ENCODE measurements at places on chromosomes 7 and 10.

DNA sequence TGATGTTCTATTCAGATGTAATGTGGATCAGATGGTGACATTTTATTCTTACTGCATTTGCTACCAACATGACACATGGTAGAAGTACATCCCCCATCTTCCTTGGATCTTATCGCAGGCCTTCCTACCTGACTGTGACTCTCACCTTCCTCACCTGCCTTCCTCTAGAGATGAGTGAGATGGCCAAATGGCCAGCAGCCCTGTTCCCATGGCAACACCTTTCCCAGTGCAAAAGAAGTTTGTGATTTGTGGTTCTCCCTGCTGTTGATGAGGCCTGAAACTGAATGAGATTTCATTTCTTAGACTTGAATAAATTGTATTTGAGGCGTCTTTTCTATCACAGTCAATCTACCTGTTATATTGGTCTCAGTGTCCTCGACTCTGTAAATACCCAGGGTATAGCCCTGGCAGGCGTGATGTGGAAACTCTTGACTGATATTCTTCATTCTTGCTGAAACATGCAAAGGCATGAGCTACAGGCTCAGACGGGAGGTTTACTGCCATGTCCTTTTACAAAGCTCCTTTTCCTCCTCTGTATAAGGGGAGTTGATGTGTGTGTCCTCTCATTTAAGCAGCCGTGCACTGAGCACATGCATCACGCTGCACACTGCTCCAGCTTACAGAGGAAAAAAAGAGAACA, 440.7 kb upstream of the AKR1E2 start:
- no peak for DNase-seq

GRCh38 chr10:119541459-119542356, 811 bp downstream of the RGS10 start:
- no peak for DNase-seq

GRCh38 chr7:105345725-105346124, 43.0 kb downstream of the SRPK2 start:
- DNase-seq, result peak; percentile 38

GRCh38 chr10:15439341-15439842, 68.3 kb upstream of the FAM171A1 start:
- DNase-seq, result no peak

GRCh38 chr7:129714514-129715063, 103.1 kb downstream of the NRF1 start:
- DNase-seq, result no peak

- no peak for DNase-seq
Observed at GRCh38 chr7:8668627-8669500, 235.5 kb downstream of the NXPH1 start.

GRCh38 chr10:36171556-36171952, 529.5 kb upstream of the FZD8 start:
- DNase-seq, result no peak

DNA sequence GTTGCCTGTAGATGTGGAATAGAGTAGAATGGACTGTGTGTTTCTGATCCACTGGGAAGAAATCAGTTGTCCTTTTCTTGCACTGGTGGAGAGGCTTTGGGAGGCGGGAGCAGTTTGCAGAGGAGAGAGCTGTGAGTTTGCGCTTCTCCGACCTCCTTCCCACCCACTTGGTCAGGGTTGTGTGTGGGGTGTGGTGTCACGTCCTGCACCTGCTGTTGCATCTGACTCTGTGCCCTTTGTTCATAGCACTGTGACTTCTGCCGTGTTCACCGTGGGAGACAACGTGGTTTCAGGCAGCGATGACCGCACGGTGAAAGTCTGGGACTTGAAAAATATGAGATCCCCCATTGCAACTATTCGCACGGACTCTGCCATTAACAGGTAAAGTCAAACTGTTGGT, 67.8 kb downstream of the WDR37 start:
- DNase-seq, result no peak

DNA sequence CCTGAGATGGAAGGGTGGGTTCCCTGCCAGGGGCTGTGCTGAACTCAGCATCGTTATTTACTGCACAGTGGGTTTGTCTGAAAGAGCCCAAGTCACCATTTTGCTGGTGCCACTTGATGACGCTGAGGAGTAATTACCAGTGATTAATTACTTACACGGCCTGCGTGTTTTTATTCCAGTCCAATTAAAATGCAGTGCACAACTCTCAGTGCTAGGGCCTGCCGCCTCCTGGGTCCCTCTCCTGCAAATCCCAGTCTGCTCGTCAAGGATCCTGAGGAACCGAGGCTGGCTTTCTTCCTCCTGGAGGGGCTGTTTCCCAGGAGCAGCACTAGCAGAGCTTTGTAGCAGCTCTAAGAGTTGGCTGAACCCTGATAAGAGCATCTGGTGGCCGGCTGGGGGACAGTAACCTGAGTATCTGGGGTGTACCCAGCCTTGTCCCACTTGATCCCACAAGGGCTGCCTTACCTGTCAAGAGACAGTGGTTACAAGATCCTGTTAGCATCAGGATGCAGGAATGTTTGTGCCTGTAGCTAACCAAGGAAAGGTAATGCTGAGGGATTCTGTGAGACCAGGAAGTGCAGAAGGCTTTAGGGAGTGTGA, 45.1 kb upstream of the LRRC4 start:
- no peak for DNase-seq

DNA sequence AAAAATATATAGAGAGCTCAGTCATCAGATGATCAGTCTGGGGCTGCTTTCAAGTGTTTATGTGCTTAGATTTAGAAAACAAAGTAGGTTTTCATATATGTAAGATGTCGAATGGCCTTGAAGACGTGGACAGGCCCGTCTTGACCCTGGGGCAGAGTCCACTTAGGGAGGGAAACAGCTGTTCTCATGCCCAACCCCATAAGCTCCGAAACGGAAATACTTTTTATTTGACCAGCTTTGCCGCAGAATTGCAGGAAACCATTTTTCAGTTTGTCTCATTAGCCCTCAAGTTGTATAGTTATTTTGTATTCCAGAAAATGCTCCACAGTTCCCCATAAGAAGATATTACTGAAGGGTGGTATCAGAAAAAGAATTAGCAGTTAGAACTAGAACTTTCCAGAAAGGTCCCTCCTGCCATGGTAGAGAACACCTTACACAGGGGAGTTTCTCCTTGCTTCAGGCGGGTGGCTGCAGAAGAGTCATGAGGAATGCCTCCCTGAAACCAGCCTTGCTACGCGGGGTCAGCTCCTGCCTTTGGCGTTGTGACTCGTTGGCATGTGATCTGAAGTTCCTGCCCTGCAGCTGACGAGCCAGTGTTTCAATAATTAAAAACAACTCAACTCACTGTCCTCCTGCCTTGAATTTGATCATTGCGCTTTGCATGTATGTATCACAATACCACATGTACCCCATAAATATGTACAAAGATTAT, 192.7 kb downstream of the CELF2 start:
- DNase-seq, result no peak

DNA sequence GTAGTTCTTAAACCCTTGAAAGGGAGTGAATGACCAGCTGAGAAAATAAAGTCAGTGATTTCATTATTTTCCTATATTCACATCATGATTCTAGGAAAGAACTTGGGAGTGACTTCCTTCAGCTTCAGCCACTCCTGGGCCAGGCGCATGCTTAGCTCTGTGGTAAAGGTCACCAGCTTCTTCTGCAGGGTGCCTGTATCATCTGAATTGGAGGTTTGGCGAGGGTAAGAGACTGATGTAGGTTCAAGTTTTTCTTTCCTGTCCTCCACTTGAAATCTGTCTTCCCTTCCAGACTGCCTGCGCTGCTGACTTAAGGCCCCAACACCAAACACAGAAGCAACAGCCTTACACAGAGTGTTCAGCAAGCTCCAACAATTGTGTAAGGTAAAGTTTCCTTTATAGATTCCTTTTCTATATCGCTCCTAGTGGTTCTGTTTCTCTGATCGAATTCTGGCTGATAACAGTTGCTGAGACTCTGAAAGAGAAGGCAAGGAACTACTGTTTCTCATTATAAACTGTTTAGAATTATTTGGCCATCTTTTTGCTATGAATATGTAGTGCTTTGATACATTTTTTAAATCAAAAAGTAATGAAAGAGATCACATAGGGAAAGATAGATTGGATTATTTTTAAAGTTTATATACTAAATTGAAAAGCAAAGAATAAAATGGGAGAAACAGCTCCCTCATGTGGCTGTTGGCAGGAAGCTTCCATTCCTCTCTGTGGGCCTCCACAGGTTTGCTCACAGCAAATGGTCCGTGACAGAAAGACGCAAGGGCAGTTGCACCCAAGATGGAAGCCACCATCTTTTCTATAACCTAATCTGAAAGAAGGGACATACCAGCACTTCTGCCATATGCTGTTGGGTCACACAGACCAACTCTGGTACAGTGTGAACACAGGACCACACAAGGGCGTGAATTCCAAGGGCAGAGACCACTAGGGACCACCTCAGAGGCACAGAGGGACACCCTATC, 14.0 kb downstream of the GATAD1 start:
- peak; percentile 18 for DNase-seq

- no peak for DNase-seq
Observed at GRCh38 chr7:47677664-47678063, 95.8 kb upstream of the TNS3 start.

GRCh38 chr10:128825626-128826025, 641.4 kb upstream of the MGMT start:
- no peak for DNase-seq

All from GF-D8 (cell line).